ENCODE measurements at places on chromosomes 5 and 9. TPM values are rescaled to one million over a fixed set of nuclear protein-coding genes. Genes with fewer than 3 reads are reported as not detected.

DNA sequence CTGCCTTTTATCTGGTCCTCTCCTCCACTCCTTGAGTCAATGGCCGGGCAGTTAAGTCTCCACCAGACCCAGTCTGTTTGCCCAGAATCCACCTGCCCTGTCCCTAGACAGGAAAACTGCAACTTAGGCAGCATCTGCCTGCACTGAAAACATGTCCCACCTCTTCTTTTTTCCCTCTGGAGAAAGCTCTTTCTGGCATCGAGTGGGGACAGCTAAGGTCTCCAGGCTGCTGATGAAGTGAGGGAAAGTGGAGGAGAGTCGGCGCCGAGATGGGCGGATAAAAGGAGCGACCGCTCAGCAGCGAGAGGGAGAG is 243 bp upstream of the SHISAL2B start:
- ATAC-seq = no peak

DNA sequence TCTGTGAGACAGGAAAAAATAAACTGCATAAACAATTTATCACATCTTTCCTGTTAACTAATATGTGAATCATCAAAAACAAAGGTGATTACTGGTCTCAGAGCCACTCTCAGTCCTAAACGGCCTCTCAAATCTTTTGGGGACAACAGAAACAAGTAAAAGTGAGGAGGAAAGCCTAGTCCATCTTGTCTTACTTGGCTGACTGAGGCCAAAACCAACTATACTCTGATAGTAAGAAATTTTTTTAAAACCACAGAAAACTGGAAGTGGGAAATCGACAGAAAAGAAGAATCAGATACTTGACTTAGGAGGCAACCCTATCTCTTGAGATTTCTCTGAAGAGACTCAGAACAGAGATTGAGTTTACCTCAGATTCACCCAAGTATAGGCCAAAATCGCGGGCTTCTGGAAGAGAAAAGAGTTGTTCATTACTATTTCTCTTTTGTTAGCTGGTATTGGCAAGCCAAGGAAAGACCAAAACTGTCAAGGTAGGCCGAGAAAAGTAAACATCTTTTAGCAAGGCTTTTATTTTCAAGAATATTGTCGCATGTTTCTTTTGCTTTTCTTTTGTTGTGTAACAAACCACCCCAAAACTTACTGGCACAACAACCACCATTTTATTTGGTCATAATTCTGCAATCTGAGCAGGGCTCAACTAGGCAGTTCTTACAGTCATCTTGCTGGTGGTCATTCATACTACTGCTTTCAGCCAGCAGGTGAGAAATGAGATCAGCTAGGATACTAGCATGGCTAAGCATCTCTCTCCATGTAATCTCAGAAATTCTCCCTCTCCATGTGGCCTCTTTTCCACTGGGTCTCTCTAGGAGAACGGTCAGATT is 46.1 kb downstream of the RFX3 start:
- ATAC-seq = peak; percentile 61

DNA sequence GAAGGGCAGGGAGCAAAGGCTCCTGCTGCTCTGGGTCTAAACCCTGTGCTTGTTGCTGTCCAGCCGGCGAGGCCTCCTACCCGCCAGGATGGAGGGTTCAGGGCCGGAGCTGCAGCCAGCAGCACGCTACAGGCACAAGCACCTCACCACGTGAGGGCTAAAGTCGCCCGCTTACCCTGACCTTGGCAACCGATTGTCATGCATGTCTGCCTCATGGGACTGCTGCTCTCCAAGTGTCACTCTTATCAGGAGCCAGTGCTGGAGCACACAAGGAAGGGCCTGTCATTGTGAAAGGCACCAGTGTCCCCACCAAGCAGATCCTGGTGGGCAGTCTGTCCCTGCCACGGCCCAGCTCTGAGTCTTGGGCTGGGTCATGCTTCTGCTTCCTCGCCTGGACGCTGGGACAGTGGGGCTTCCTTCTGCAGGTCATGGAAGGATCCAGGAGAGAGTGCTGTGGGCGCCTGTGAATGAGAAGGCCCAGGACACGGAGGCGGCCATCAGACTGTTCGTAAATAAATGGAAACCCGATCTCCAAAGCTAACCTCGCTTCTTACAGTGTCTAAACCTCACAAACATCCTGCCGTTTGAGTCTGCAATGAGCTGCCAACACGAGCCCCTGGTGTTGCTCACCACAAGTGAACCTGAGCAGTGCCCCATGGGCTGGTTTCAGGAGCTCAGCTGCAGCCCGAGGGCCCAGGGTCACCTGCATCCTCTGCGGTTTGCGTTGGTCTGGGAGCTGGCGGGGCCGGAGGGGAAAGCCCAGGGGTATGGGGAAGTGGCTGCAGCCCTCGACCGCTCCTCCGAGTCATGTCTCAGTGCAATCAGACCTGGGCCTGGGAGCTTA is 58.2 kb upstream of the RXRA start:
- no peak for ATAC-seq

- ATAC-seq = no peak
Measured at GRCh38 chr9:101536938-101537337, 3.3 kb downstream of the RNF20 start.

OLFM1 gene
- not detected for total RNA-seq

All from activated T-helper 17 cell treated with anti-CD3 and anti-CD28 coated beads, Interleukin-2, amount 50 U/mL, for 72 hours (primary cell).